ENCODE measurements at places on chromosomes 2 and 18.

DNA sequence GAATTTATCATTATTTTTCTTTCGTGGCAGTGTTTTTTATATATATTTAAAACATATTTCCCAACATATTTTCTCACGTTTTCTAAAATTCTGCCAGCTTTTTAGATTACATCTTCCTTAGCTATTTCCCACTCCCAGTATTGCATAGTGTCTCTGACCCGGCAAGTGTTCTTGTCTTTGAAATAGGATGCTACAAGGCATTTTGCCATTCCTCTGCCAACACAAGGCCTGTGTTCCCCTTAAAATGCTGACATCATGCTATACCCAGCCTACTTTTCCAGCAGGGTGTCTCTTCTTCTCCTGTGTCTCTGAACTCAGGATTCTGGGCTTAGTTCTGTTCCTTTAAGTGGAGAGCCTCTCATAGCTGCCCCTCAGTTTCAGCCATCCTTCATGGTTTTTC is 115.2 kb downstream of the DIS3L2 start:
- no peak for DNase-seq

DNA sequence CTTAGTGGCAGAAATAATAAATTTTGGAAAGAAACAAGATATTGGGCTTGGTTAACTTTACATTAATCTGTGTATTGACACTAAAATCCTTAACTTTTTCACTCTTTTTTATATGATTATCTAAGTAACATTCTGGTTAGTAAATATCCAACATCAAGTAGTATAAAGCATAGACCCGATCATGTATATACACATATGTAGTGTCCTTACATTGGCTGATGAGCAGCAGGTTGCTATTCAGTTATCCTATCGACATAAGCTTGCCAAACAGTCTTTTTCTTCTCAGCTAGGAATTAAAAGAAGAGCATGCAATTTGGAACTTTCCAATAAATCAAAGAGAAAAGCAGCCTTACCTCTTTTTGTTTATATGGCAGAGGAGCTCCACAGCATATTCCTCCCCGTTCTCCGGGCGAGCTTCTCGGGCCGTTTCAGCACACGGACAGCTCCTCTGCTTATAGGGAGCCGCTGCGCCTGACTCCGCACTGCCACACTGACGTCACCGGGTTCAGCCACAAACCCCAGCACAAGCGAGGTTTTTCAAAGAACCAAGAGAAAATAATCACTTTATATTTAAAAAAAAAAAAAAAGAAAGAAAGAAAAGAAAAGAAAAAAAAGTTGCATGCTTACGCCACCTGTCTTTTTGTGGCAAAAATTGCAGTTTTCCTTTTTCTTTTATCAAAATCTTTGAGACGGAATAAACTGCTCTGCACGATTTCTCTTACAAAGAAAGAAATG is at the start of gene SCG2:
Gene SCG2, minus strand, starts transcription at position 430 of the 735 bp plus-strand sequence. CDS start 3,079 bp downstream, outside the sequence.
- DNase-seq = peak; percentile 25

DNA sequence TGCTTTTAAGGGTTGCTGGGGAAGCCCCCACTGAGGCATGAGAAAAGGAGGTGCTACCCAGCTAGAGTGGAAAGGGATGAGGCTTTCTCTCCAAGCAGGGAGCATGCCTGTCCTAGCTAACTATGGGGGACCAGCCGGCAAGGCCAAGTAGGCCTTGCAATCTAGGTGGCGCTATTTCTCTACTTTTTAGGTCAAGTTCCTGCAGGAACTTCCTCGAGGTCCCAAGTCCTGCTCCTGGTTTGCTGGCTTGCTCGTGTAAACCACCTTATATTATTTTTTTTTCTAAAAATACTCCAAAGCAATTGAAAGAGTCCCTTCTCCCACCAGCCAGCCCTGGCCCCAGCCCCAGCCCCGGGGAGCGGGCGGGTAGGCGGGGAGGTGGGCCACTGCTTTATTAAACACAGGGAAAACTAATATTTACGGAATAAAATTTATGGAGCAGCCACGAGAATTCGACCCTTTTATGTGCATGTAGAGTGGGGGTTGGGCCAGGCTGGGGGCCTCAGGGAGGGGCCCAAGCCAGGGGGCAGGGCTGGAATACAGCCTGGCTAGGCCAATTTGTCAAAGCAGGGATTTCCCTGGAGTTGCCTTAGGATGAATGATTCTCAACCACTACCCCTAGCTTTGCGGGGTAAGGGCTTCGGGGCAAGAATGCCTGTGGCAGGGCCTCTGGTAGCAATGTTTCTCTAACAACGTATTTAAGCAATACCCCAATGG is 12.8 kb upstream of the IHH start:
- DNase-seq = peak; percentile 61

- no peak for DNase-seq
Measured at GRCh38 chr2:225114786-225115323, 72.6 kb upstream of the DOCK10 start.
